ENCODE measurements at places on chromosomes 2 and 18.

- no peak for DNase-seq
Observed at GRCh38 chr2:129347486-129348217, 631.8 kb upstream of the RAB6C start.

DNA sequence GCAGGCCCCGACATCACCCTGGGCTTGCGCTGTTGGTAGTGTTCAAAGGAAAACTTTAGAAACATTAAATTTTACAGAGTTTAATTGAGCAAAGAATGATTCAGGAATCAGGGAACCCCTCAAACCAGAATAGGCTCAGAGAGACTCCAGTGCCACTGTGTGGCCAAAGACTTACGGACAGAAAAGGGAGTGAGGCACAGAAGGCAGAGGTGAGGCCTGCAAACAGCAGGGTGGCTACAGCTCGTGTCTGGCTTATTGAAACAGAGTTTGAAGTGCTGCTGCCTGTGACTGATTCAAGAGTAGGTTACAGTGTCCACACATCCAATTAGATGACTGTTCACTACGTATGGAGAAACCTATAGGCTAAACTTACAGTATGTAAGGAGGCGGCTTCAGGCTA lies 2.4 kb upstream of the CTDP1 start:
- DNase-seq = no peak

DNA sequence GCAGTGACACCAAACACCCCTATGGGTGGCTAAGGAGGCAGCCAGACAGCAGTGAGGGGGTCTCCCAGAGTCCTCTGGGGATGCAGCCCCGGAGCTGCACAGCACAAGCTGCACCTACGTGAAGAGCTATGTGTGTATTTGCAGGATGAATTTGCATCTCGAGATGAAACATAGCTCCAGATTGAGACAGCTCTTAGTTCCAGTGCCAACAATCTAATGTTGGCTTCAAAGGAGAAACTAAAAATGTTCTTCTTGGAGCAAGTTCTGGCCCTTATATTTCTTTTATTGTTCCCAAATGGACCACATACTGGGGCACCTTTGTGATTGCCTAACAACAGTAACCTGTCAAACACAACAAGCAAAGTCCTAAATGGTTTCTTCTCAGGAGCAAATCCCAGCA lies 233.9 kb downstream of the SLC4A3 start:
- DNase-seq = no peak

- DNase-seq = no peak
Observed at GRCh38 chr2:196409376-196409775, 230.1 kb upstream of the CCDC150 start.

- DNase-seq = no peak
Observed at GRCh38 chr2:148876202-148876594, 1.2 kb downstream of the KIF5C start.

DNA sequence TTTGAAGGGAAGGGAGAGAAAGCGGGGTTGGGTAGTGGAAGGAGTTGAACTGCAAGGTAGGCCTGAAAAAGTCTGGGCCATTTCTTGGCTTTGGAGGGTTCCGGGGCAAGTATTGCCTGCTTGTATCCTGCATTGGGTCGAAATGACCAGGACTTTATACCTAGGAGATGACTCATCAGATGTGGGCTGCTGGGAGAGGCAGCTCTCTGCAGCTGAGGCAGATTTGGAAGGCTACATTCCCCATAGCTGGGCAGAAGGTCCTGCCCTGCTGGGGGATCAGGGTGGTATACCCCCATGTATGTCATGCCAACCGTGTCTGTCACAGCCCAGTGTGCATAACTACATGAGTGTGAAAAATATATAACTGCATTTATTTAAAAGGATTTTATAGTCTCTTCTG lies 171.8 kb upstream of the SPRED2 start:
- no peak for DNase-seq

GRCh38 chr2:70391988-70392387 lies 90.1 kb upstream of the FAM136A start:
- no peak for DNase-seq

GRCh38 chr2:152506843-152507242 lies 171.9 kb downstream of the FMNL2 start:
- DNase-seq = peak; percentile 31

DNA sequence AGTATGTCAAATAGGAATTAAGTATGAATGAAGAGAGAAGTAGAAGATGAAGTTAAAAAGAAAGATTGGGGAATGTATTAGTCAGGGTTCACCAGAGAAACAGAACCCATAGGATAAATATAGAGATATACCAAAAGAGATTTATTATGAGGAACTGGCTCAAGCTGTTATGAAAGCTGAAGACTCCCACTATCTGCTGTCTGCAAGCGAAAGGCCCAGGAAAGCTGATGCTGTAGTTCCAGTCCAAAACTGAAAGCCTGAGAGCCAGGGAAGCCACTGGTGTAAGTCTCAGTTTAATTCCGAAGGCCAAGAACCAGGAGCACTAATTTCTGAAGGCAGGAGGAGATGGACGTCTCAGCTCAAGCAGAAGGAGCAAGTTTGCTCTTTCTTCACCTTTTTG lies 200.9 kb upstream of the FN1 start:
- no peak for DNase-seq

- peak; percentile 72 for DNase-seq
Observed at GRCh38 chr2:51812138-51812866, 780.4 kb upstream of the NRXN1 start.

DNA sequence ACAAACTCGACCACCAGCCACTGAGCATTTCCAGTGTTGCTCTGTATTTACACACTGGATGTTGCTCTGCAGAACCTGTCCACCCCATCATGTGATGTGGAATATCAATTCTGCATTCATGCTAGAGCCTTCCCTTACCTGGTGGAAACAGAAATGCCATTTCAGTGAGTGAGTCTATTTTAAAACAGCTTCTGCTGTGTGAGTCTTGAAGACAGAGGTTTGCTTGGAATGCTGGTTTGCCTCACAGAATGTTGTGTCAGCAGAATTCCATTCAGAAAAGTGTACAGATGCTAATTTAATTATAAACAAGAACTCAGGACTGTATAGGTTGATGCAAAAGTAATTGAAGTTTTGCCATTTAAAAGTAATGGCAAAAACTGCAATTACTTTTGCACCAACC lies 118.3 kb downstream of the MAP3K20 start:
- peak; percentile 76 for DNase-seq

DNA sequence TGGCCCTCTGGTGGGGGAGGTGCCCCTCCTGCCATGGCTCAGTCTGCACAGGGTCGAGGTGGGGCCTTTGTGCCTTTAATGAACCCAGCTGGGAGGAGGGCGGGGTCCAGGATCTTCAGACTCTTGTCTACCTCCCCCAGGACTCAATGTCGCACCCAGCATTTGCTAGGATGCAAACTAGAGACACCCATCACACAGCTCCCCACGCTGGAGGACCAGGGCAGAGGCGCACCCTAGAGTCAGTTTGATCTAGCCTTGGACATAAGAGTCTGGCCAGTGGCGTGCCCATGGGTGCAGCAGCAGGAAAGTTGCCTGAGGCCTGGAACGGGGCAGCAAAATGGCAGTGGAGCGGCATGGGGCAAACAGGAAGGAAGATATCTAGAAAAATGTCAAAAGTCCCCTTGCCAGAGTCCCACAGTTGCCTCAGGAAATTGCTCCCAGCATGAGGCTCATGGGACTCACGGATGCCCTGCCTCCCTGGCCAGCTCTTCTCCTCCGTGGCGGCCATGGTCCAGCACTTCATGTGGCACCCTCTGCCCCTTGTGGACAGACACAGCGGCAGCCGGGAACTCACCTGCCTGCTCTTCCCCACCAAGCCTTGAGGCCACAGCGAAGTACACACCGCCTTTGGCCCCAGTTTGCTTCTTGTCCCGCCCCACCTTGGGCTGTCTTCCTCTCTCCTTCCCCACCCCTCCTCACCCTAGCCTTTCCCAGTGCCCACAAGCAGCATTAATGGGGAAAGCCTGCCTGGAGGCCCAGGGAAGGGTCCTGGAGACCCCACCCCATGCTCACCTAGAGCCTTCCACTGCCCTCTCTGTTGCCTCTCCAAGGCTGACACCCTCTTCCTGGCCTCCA lies 17.7 kb downstream of the SH2D6 start:
- no peak for DNase-seq

DNA sequence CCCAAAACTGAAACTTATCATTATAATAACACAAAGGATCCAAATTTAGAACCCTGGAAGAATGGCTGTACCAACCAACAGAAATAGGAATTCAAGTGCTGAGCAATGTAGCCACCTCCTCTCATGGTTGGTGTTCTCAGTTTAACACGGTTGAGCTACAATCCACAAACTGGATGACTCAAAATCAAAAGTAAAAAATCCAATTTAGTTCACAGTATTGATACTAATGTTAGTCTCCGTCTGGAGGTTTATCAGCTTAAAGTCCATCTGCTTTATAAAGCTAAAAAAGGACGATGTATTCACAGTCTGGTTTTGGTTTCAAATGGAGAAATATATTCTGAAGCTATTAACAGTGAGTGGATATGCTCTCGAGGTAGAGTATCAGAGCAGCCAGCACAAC lies 40.5 kb downstream of the CNTNAP5 start:
- no peak for DNase-seq

DNA sequence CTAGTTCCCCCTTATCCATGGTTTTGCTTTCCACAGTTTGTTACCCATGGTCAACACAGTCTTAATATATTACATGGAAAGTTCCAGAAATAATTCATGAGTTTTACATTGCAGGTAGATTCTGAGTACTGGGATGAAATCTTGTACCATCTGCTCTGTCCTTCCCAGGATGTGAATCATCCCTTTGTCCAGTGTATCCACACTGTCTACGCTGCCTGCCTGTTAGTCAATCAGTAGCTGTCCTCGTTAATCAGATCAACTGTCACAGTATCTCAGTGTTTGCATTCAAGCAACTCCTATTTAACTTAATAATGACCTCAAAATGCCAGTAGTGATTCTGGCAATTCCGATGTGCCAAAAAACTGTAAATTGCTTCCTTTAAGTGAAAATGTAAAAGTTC lies 76.3 kb downstream of the DYNC1I2 start:
- DNase-seq = no peak

- peak; percentile 85 for DNase-seq
Observed at GRCh38 chr18:35076135-35076924, 35.1 kb downstream of the MAPRE2 start.

GRCh38 chr2:99921903-99922302 lies 220.5 kb downstream of the AFF3 start:
- no peak for DNase-seq

- no peak for DNase-seq
Observed at GRCh38 chr2:35819033-35819432, 536.5 kb upstream of the CRIM1 start.

DNA sequence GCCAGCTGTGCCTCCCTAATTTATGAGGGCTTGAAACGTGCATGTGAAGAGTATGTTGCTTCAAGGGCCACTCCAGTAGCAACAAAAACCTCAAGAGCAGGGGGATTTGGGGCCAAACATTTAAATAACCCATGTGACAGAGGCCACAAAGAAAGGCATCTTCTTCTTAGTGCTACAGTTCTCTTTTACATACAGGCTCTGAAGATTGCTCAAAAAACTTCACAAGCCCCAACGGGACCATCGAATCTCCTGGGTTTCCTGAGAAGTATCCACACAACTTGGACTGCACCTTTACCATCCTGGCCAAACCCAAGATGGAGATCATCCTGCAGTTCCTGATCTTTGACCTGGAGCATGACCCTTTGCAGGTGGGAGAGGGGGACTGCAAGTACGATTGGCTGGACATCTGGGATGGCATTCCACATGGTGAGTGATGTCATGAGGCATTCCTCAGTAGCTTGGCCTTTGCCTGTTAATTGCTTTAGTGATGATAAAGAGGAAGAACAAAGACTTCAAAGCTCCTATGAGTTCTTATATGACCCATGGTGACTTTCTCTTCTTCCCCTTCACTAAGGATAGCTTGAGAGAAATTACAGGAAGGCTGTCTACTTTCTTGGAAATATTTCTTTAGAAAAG lies 40.1 kb downstream of the NRP2 start:
- DNase-seq = no peak

DNA sequence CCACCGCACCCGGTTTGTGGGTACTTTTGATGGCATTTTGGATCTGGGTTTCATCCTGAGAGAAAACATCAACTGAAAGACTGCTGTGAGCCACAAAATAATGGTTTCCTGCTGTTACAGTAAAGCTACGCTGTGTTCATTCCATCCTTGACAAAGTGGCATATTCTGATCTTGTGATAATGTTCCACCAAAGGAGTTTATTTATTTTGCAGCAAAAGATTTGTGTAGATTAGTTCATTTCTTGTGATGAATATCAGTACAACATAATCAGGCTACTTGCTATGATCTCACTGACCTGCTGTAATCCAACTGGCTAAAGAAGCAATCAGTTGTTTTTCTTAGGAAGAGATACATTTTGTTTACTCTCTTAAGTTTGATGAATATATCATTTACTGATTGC lies 45.0 kb downstream of the EEF1B2 start:
- no peak for DNase-seq

GRCh38 chr18:79812052-79812451 lies 14.3 kb downstream of the KCNG2 start:
- DNase-seq = no peak

DNA sequence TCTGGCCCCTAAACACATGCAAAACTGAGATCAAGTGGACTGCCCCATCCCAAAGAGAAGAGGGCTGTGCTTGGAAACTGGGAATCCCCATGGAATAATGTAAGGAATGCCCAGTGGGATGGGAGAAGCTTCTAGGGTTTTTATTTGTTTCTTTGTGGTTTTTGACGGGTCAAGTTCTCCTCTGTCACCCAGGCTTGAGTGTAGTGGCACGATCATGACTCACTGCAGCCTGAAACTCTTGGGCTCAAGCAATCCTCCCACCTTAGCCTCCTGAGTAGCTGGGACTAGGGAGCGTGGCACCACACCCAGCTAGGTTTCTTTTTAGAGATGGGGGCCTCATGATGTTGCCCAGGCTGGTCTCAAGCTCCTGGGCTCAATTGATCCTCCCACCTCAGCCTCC lies 101.7 kb upstream of the ZSWIM2 start:
- DNase-seq = no peak

DNA sequence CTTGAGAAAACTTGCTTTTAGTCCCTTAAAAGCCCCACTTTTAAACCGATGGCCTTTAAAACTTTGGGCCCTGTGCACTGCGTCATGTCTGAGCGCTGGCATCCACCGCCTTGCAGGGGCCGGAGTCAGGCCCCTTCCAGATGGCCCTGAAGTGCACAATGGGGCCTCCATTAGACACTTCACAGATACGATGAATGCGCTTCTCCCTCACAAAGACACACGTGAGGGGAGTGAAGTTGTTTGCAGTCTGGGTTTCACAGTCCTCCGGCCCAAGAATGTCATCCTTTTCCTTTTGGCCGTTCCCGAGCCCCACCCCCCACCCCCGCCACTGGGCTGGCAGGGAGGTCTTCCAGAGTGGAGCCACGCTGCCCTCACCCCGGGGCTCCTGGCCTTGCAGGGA lies 415.1 kb upstream of the SALL3 start:
- no peak for DNase-seq

GRCh38 chr2:178320011-178320585 lies 125.8 kb downstream of the OSBPL6 start:
- DNase-seq = no peak

Measured in fibroblast of skin of right quadriceps (primary cell).